Activated CD8-positive, alpha-beta T cell treated with anti-CD3 and anti-CD28 coated beads for 36 hours (primary cell): ENCODE measurements at places on chromosomes 5 and 9. TPM values are rescaled to one million over a fixed set of nuclear protein-coding genes. Genes with fewer than 3 reads are reported as not detected.
A peak's percentile ranks its signal among the peaks of the same experiment; 100 is the strongest.

DNA sequence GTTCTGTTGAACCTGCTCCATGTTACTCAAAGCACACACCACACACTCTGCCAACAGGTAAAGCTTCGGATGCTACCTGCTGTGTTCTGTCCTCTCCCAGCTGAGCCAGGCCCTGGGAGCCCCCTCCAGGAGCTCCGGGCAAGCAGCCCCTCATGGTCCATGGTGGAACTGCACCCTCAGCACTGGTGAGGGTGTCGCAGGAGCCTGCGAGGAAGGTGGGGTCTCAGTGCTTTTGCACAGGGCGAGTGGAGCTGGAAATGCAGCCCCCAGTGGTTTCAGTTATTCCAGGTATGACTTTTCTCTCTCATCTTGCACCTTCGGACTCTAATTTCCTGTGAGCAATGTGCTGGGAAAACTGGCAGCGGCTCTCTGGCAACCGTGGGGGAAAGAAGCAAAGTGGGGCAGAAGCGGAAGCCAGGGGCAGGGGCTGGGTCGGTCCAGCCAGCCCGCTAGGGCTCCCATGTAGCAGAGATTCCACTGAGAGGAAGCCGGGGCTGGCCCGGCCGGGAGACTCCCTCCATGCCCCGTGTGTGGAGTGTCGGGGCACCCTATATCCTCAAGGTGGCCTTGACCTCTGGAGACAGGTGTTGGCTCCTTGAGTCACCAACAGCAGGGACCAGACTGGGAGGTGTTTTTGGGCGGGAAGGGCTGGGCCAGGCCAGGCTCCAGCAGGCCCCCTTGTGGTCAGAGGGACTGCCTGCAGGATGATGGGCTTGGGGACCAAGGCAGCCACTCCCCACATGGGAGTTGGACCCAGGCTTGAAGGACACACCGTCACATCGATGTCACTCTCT, 75.6 kb upstream of the PRSS3 start:
- DNase-seq, result peak; percentile 54

DNA sequence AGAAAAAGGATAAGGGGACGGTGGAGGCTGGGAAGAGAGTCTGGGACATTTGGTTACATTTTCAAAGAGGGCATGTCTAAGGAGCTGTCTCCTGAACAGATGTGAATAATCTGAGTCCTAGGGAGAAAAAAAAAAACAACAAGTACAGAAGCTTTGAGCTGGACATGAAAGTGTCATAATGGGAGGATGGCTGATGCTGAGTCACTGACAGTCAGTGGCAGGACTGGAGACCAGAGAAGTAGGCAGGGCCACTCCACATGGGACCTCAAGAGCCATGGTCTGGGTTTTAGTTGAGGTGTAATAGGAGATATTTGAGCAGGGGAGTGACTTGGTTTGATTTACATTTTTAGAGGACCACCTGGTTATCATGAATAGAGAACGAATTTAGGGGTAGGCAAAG, 70.6 kb downstream of the DPYSL3 start:
- no peak for DNase-seq

DNA sequence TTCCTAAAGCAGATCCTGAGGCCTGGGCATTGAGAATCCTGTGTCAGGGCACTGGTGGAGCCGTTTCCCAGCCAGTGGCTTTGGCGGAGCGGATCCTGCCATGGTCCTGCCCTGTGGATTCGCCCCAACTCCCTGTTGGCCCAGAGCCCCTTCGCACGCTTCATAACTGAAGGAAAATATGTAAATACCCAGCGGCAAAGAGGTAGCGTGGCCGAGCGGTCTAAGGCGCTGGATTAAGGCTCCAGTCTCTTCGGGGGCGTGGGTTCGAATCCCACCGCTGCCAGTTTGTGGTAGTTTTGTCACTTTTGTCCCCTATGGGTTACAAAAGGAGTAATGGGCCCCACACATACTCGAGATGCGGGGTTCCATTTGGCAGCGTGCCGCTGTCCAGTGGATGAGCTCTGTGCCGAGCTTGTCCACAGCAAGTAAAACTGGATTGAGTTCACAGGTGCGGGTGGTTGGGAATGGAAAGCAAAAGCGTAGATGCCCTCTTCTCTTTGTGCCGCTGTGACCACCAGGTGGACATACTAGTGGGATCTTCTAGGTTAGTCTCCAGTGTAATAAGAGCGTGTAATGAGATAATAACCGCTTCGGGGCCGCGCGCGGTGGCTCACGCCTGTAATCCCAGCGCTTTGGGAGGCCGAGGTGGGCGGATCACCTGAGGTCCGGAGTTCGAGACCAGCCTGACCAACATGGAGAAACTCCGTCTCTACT, 17.3 kb downstream of the TRIM7 start:
- DNase-seq, result peak; percentile 86

GRCh38 chr9:13128266-13128860, 151.1 kb downstream of the MPDZ start:
- no peak for DNase-seq

- peak; percentile 80 for DNase-seq
Observed at GRCh38 chr9:97398999-97399758, 12.7 kb upstream of the TDRD7 start.

DNA sequence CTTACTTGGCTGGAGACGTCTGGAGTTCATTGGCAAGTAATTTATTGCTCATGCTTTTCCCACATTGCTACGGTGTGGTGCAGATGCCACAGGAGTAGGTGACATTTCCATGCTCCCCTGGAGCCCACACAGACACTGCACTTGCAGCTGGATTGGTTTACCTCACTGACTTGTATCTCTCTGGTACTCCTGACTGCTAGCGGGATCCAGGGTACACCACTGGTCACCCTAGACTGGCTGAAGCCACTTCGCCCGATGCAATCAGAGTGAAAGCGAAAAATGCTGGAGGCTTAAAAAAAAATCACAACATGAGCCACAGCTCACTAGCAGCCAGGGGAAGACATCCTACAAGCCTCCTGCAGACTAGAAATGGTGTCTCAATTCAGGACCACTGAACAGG, 32.6 kb upstream of the SLIT3 start:
- DNase-seq, result no peak

DNA sequence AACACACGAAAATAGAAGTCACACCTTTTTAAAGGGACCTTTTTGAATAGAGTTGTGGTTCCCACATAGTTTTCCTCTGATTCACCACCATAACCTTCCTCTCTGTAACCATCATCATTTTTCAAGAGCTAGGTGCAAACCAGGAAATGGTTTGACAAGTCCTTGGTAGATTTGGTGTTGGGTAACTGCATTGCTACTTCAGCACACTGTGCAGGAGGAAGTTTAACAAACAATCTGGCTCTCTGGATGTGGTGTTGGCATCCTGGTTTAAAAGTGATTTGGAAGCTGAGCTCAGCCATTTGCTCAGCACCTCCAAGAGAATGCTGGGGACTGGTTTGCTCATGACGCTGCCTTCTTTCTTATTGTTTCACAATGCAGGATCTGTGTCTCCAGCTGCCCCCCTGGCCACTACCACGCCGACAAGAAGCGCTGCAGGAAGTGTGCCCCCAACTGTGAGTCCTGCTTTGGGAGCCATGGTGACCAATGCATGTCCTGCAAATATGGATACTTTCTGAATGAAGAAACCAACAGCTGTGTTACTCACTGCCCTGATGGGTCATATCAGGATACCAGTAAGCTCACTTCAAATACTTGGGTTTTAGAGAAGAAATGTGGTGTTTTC, 213.1 kb downstream of the RFK start:
- no peak for DNase-seq

The IFT74 gene
- 9.1 TPM for total RNA-seq

The SPATA31E1 gene
- total RNA-seq, result not detected

The TAS2R1 gene
- not detected for total RNA-seq

The PCDHAC1 gene
- not detected for total RNA-seq

The TXNDC8 gene
- not detected for total RNA-seq

The HSD17B3 gene
- total RNA-seq, result not detected
